AG08396 (cell line): ENCODE measurements at places on chromosomes 1 and 21.

DNA sequence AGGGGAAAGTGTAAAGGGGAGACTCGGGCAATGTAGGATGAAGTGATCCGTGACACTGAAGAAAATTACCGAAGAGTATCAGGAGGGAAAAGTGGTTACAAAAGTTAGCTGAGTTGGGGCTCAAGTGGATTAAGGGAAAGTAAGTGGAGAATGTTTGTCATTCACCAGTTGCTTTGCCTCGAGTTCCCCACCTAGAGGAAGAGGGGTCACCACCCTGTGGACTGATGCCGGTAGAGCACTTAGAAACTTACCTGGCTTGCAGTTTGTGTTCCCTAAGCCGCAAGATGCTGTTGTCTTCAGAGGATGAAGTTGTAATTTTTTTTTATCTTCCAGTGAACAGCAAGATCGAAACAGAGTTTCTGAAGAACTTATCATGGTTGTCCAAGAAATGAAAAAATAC lies 1.0 kb downstream of the PER3 start:
- no peak for DNase-seq

- DNase-seq: no peak
These were observed 102.4 kb upstream of the ST6GALNAC5 start for GRCh38 chr1:76764638-76765454.

DNA sequence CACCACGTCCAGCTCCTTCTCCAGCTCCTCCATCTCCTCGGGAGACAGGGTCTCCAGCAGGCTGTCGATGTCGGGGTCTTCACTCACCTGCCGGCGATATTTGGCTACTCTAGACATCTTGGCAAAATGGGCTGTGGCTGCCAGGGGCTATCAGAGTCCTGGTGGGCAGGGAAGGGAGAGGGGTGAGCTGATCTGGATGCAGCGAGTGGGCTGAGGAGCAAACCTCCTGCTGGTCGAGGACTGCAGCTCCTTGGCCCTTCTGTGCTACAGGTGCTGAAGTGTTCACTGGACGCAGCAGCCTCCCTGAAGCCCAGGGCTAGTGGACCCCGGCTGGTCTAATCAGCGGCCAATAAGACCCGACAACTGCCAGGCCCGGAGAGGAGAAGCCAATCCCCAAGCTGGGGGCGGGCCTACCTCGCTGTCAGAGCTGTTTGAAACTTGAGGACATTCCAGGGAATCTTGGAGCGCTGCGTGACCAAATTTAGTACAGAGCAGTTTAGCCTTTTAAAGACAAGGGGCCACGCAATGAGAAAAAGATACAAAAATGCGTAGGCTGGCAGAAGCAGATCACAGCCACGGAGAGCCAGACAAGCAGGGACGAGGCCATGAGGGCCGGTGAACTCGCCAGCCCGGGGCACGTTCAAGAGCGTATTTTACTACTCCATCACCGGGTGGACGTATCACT lies at the start of gene LMOD1:
LMOD1 (minus strand) TSS at position 325 of the 685 bp plus-strand sequence; CDS start at position 117, 208 bp downstream.
- DNase-seq: peak; percentile 89

- DNase-seq: no peak
These were observed 56.7 kb downstream of the PTPN14 start for GRCh38 chr1:214494706-214495105.

- peak; percentile 80 for DNase-seq
These were observed 25.1 kb upstream of the TMEM222 start for GRCh38 chr1:27296773-27297291.

GRCh38 chr1:88609051-88609450 lies 75.0 kb upstream of the PKN2 start:
- DNase-seq: no peak

- DNase-seq: no peak
These were observed 9.1 kb downstream of the GALNT2 start for GRCh38 chr1:230076121-230076520.

DNA sequence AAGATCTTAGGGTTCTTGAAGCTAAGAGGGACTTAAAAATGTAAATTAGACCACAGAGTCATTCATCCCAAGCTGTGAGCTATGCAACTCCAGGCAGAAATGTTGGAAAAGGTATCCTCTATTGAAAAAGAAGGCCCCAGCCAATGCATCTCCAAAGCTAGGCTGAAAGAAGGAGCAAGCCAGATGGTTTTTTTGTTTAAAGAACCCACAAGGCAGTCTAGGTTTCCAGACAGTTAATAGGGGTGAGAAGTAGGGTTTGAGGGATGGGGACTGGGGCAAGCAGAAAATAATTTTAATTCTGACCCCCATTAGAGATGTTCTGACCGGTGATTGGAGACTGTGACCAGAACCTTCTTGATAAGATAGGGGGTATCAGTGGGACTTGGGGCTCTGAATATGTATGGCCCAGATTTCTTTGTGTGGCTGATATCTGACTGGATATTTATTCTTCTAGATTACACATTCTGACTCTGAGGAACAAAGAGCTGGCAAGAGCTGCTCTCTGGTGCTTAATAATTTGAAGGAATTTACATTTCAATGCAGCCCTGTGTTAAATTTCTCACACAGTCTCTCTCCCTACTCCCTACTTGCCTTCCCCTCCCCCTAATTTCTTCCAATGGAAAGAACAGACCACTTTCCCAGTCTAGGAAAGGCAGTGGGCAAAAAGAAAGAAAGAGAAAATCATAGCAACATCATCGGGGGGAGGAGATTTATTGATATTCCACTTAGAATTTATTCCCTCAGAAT lies 104.9 kb downstream of the NUF2 start:
- DNase-seq: no peak

GRCh38 chr1:32221581-32221979 lies 573 bp downstream of the TMEM234 start:
- no peak for DNase-seq

DNA sequence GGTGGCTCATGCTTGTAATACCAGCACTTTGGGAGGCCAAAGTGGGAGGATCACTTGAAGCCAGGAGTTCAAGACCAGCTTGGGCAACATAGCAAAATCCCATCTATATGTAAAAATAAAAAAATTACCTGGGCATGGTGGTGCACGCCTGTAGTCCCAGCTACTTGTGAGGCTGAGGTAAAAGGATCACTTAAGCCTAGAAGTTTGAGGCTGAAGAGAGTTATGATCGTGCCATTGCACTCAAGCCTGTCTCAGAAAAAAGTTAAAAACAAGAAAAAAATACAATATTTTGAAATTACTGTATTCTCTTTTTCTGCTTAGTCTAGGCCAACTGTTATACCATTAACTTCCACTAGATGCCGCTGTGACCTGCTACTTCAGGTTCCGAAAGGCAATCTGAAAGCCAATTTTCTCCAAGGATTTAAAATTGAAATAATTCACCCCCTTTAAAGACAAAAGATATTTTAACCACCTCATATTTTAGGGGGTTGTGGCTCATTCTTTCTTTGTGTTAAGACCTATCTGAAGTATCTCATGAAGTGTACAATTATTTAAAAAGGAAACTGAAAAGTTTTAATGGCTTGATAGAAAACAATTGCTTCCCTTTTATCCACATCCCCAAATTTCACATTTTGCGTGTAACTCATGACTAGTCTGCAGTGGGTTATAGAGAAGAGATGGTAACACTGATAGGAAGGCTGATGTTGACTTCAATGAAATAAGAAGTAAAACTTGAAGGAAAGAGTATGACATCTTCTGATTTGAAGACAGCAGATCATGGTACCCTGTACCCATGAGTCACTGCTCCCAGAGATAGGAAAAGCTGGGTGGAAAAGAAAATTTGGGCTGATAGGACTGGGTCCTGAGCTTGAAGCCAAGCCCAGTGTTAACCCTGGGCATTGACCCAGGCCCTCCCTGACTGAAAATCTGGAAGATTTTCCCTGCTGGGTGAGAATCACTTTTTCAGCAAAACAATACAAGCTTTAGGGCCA lies 24.4 kb upstream of the CLDN14 start:
- peak; percentile 50 for DNase-seq

GRCh38 chr1:112618114-112618720 lies 724 bp downstream of the ST7L start:
- no peak for DNase-seq

- no peak for DNase-seq
These were observed 17.7 kb upstream of the ELAVL4 start for GRCh38 chr1:50091068-50091467.

DNA sequence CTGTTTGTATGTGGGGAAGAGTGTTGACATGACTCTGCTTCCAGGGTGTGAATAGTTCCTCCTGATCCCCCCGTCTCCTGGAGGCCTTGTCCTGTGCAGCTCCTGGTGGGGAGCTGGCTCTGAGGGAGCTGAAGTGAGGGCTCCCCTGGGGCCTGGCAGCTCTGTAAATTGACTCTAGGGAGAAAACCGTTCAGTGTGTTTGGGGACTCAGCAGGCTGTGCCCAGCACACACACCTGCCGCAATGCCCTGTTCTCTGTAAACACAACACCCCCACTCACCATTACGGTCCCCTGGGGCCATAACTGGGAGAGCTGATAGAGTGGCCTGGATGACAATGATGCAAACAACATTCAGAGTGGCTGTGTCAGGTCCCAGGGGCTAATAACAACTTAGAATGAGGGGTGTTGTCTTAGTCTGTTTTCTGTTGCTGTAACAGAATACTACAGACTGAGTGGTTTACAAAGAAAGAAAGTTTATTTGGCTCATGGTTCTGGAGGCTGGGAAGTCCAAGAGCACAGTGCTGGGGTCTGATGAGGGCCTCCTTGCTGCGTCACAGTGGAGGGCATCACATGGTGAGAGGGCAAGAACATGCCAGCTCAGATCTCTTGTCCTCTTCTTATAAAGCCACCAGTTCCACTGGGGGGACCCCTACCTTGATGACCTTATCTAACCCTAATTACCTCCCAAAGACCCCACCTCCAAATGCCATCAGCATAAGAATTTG lies 15.3 kb downstream of the ADORA1 start:
- DNase-seq: no peak

DNA sequence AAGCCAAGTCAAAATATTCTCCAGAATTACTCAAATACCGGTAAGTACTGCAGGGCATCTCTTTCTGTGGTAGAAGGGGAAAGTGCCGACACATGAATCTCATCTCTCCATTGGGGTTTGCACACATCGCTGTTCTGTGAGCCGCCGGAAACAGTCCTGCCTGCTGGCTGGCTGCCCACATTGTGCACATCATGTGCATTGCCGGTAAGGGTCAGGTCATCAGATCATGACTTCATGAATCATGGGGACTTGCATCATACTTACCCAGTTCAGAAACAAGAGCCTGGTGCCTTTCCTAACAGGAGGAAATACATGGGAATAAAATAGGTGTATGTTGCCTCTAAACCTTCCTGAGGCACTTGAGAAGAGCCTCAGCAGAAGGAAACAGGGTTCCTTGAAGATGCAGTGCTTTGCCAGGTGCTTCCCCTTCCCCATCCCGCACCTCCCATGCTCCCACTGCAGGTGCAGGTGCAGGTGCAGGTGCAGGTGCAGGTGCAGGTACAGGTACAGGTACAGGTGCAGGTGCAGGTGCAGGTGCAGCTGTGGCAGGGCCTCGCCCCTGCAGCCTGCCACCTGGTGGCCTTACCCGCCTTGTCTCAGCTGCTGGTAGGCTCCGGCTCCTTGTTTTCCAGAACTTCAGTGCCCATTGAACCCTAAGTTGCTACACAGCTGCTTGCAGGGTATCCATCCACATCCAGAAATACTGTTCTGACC lies 26.5 kb downstream of the GPR137B start:
- no peak for DNase-seq

GRCh38 chr21:35796844-35797243 lies 263.5 kb downstream of the SETD4 start:
- no peak for DNase-seq

GRCh38 chr1:46437723-46438122 lies 43.6 kb downstream of the FAAH start:
- DNase-seq: no peak

- no peak for DNase-seq
These were observed 90.8 kb downstream of the LHX9 start for GRCh38 chr1:198007687-198008607.

DNA sequence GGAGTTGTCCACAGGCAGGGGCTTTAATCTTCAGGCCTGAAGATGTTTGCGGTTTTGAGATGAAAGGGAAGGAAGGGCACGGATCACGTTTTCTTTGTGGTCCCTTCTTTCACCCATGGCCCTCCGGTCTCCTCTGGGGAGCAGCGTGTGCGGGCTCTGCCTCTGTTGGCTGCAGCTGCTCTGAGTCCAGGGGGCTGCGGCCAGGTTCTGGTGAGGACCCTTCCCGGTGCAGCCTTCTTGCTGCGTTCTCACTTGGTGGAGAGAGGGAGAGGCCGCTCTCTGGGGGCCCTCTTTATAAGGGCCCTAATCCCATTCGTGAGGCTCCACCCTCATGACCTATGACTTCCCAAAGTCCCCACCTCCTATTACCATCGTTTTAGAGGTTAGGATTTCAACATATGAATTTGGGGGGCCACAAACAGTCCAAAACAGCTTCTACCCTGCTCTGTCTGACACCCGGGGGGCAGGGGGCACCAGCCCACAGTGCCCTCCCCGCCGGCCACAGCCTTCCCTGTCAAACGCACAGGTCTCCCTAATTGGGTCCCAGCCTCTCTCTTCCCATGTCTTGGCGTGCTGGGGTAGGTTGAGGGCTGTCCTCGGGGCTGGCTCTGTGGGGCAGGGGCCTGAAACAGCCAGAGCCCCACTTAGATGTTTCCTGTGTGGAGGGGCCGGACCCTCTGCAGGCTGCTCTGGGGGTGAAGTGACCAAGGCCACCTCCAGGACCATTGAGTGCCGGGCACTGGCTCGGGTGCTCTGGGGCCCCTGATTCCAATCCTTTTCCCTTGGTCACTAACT lies 100.1 kb upstream of the C1orf174 start:
- DNase-seq: no peak

GRCh38 chr1:8097077-8097799 lies 71.1 kb upstream of the ERRFI1 start:
- DNase-seq: peak; percentile 38

DNA sequence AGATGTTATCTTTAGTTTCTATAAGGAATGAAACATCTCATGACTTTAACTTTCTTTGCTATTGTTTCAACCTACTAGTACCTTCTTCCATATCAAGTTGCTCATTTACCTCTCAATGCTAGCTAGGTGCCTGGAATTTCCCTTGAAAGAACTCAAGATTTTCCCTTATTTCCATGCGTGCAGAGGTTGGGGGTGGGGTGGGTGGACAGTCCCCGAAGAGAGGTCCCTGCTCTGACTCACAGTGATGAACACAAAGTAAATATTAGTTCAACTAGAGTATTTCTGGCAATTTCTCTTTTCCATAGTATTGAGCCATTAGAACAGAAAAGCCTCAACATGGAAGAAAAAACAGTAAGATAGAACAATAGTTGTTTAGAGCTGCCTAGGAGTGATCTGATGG lies 239.0 kb upstream of the ZP4 start:
- no peak for DNase-seq

GRCh38 chr1:52978045-52978444 lies 51.0 kb downstream of the SCP2 start:
- no peak for DNase-seq

- DNase-seq: no peak
These were observed 100.4 kb downstream of the BRINP3 start for GRCh38 chr1:190377294-190377693.

DNA sequence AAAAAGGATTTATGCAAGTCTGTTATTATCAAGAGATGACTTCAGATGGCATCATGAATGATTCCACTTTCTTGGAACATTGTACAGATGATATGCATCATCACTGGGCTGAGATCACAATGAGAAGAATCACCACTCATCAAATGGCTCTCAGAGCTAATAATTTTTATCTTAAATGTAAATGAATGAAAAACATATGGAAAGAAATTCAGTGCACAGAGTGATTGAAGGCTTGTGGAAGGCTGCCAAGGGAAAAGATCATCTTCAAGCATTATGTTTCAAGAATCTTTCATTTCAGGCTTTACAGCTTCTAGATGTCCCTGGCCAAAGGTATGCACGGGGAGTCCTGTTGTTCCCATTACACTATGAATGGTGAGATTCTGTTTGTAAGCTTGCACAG lies 955.7 kb downstream of the TTLL7 start:
- DNase-seq: no peak

- DNase-seq: peak; percentile 45
These were observed 39.1 kb downstream of the CLSTN1 start for GRCh38 chr1:9784508-9785133.

GRCh38 chr1:230142608-230143210 lies 75.7 kb downstream of the GALNT2 start:
- no peak for DNase-seq
